ENCODE measurements at places on chromosomes 1 and 21.

DNA sequence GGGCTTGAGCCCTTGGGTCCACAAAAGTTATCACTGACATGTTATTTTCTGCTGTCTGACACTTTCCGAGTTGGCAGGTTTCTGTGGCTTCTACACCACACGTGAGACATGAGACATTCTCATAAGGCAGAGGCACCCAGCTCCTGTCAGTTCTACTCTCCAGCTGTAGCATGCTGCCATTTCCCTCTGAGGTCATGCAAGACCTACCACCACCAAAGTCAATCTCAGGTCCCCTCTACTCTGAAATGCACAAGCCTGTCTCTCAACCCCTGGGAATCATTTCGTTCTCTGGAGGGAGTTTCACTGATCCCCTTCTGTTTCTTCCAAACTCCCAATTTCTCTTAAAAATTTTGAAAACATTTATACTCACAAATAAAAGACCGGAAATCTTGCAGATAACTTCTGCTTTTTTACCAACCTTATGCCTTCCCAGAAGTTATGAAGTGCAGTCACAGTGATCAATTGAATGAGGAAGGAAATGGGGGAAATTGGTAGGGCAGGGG, 39.5 kb upstream of the CR2 start:
- DNase-seq, result no peak

- no peak for DNase-seq
These were observed 598.2 kb downstream of the LMO4 start for GRCh38 chr1:87926921-87927320.

GRCh38 chr1:212665241-212666115, 34.2 kb downstream of the BATF3 start:
- DNase-seq, result peak; percentile 74

DNA sequence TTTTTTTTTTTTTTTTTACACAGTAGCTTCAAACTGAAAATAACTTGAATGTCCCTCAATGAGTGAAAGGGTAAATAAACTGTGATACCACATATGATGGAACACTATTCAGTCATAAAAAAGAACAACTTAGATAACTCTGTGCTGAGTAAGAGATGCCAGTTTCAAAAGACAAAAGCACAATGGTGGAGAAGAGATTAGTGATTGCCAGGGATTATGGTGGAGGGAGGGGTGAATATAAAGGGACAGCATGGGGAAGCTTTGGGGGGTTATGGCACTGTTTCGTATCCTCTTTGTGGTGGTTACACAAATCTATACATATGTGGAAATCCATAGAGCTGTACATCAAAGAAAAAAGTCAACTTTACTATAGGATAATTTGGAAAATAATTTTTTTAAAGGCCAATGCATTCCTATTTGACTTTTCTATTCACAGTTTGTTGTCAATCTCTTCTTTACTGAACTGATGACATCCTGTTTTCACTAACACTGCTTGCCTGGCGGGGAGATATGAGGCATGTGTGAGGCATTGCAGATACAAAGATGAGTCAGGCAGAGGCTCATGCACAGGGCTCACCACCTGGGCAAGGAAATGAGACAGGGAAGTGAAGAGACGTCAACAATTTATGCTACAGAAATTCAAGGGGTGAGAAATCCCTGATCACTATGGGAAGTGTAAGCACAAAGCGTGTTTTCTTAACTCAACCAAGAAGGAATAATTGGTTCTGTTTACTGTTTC, 302.7 kb downstream of the DUSP10 start:
- DNase-seq, result peak; percentile 96

DNA sequence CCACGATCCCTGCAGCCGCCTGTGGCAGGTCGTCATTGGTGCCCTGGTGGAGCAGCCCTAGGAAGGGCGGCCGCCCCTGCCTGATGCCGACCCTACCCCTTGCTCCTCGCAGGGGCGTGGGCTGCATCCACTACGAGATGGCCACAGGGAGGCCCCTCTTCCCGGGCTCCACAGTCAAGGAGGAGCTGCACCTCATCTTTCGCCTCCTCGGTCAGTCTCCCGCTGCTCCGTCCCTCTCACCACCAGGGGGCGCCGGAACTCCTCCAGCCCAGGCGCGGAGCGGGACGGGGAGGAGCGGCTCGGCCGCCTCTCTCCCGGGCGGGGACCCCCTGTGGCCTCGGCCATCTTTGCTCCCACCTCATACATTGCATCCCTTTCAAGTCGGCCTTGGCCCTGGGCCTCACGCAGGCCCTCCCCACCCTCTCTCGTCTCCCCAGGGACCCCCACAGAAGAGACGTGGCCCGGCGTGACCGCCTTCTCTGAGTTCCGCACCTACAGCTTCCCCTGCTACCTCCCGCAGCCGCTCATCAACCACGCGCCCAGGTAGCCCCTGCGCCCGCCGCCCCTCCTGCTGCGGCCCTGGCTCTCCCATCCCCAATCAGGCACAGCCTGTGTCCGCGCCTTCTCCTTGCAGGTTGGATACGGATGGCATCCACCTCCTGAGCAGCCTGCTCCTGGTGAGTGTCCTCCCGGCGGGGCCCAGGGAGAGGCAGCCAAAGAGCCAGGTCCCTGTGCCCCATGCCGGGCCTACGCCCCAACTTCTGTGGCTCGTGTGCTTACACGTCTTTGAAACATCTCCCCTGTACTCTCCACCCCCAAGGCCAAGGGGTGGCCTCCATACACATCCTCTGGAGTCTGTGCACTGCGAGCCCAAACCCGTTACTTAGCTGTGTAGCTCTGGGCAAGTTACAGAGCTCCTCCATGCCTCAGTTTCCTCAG, 24.7 kb downstream of the CDK18 start:
- peak; percentile 66 for DNase-seq

DNA sequence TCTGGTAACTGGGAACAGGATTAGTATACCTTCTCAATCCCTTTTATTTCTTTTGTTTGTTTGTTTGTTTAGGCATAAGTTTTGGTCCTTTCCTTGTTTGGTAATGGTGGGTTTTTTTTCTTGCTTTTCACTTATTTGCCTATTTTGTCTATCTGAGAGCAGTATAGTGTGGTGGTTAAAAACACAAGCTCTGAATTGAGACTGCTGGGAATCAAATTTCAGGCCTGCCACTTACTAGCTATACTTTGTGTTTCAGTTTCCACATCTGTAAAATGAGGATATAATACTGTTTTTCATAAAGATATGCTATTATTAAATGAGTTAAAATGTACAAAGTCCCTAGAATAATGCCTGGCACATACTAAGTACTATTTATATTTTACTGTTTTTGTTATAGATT, 81.6 kb upstream of the IVNS1ABP start:
- no peak for DNase-seq

GRCh38 chr1:117093091-117093534, 28.4 kb downstream of the TRIM45 start:
- DNase-seq, result peak; percentile 99

DNA sequence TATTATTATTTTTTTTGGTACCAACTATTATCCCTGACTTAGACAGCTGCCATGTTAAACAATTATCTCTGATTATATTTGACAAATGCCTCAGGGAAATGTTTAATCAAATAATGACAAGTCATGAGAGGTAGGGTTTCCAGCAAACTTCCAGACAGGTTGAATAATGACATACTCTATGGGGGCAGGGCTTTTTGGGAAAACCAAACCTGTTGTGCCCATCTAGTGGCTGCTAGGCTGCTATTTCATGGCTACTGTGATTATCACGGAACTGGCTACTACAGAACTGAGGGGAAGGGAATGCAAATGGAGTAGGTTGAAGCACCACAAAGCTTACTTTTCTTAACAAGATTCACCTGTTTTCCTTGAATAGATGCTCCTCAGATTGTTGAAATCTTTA, 77.6 kb downstream of the DUSP10 start:
- DNase-seq, result no peak

- DNase-seq, result no peak
These were observed 2.1 kb upstream of the OBSCN start for GRCh38 chr1:228205526-228206436.

- DNase-seq, result peak; percentile 41
These were observed 149.6 kb downstream of the LMO4 start for GRCh38 chr1:87478231-87478630.

DNA sequence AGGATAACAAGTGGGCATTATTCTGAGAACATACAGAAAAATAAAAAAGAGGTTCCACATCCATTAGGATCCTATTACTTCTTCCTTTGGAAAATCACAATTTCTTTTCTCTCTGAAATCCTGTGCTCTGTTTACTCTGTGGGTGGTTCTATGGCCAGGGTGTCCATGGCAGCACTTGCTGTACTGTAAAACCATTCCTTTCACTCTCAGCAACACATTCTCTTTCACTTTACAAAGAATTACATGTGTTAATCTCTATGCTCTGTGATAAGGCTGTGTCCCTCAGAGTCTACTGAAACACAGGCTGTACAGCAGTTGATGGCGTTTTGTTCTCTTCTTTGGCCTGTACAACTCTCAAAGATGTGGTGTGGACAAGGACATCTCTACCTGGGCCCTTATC, 524.1 kb downstream of the PTBP2 start:
- DNase-seq, result peak; percentile 23

GRCh38 chr1:244207935-244208244, 156.8 kb downstream of the ZBTB18 start:
- DNase-seq, result peak; percentile 68

- DNase-seq, result no peak
These were observed 48.2 kb downstream of the NTPCR start for GRCh38 chr1:232998646-232999045.

GRCh38 chr21:39319814-39320332, 6.4 kb upstream of the BRWD1 start:
- DNase-seq, result no peak

DNA sequence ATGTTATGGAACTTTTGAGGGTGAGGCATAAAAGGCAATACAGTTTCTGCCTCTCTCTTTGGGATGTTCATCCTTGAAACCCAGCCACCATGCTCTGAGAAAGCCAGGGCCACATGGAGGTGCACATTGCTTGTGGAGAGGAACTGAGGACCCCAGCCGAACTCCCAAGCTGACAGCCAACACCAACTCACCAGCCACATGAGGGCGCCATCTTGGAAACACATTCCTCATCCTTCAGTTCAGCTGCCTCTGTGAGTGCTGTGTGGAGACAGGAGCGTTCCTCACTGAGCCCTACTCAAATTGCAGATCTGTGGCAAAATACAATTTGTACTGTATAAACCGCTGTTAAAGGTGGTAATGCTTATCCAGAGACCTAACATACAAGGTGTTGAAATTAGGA, 137.5 kb downstream of the GABPA start:
- no peak for DNase-seq

GRCh38 chr1:151837197-151837596, 2.4 kb downstream of the C2CD4D start:
- DNase-seq, result no peak

- DNase-seq, result peak; percentile 18
These were observed 524 bp downstream of the COPA start for GRCh38 chr1:160342526-160342925.

- DNase-seq, result peak; percentile 77
These were observed 110.4 kb downstream of the TNFSF18 start for GRCh38 chr1:172940174-172940855.

GRCh38 chr1:245084551-245084950, 70.2 kb upstream of the KIF26B start:
- peak; percentile 51 for DNase-seq

- DNase-seq, result peak; percentile 86
These were observed 62.7 kb downstream of the CD34 start for GRCh38 chr1:207848234-207848633.

GRCh38 chr1:23793018-23793781, 2.3 kb downstream of the LYPLA2 start:
- peak; percentile 54 for DNase-seq

DNA sequence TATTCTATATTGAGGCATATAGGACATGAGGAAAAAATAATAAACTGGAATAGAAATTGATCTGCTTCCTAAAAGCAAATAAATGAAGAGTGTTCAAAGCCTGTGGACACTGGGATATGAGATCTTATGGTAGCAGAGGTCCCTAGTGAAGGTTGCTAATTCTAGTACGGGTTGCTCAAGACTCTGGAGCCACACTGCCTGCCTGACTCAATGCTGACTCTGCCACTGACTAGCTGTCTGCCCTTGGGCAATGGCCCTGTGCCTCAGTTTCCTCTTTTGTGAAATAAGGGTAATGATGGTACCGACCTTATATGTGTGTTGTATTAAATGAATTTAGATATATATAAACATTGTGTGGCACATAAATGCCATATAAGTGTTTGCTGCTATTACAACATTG, 59.0 kb upstream of the C1orf53 start:
- no peak for DNase-seq

DNA sequence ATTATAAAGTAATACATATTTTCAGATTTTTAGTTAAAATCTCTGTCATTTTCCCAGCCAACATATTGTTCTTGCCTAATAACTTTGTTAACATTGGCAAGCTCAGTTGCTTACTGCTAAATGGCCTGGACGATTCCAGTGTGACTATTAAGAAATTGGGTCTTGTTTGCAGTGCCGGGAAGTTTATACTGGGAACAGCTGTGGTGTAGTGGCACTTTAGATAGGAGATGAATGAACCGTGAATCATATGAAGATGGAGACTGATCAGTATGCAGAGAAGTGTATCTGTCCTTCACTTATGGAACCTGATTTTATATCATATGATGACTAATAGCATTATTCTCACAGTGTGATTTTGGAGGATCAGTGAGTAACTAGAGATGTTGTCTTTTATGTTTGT, 3.3 kb downstream of the CHRM3 start:
- peak; percentile 21 for DNase-seq

- peak; percentile 80 for DNase-seq
These were observed 32.0 kb downstream of the SUSD4 start for GRCh38 chr1:223331929-223332328.

DNA sequence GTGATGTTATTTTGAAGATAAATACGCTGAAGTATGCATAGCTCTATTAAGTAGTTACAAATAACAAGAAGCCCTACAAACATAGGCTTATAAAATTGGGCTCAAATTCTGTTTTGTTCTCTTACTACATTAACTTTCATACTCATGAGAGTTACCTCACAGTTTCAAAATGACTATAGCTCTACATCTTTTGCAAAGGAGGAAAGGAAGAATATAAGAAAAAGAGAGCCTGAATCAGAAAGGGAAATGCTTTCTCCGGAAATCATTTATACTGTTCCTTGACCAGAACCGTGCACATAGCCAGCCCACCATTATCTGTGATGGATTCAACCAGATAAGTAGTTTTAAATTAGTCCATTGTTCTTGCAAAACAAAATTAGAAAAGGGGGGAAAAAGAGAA, 1252.1 kb downstream of the NCAM2 start:
- DNase-seq, result no peak

GRCh38 chr1:185490924-185491323, 173.9 kb upstream of the IVNS1ABP start:
- no peak for DNase-seq

DNA sequence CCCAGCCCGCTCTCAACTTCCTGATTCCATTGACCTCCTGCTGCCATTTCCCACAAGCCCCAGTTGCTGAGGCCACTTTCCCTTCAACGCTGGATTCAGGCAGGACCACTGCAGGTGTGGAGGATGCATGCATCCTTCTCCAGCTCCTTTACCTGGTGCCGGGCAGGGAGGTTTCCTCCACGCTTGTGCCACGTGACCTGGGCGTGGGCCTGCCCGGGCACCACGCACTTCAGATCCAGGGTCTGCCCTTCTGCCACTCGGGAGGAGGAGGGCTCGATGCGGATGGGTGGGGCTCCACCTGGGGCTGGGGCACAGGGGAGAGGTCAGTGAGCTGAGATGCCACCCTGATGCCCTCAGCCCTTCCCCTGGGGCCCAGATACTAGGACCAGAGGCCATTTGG, 31.9 kb downstream of the LDLRAD2 start:
- no peak for DNase-seq
